ENCODE measurements at places on chromosomes 5 and 9.

GRCh38 chr9:27925815-27926214 is 352.5 kb upstream of the C9orf72 start:
- no peak for DNase-seq

DNA sequence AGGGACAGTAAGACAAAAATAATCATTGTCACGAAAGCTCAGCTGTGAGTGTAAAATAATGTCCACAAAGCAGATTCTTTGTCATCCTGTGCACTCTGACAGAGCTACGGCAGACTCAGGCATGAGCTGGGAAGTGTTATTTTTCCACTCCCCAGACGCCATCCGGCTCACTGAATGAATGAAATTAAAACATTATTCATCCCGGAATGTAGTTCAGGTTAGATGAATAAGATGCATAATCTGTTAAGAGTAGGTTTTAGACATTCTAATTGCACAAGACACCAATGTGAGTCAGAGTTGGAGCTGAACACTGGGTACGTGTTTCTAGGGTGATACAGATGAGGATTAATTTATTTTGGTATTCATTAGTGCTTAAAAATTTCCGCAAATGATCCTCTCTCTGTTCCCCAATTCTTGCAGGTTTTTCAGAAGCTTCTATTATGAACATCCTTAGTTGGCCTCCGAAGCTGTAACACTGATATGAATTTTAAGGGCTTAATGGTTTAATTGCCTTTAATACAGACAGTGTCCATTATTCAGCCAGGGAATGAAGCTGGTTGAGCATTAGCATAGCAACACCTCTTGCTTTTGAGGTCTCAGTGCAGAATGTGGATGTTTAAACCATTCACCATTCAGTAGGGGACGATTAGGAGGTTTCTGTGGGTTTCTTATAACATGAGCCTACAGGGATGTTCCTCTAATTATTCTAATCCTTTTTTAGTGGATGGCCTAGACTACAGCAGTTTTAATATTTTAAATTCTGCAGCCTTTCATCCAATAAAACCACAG is 65.6 kb upstream of the FRRS1L start:
- DNase-seq: no peak

DNA sequence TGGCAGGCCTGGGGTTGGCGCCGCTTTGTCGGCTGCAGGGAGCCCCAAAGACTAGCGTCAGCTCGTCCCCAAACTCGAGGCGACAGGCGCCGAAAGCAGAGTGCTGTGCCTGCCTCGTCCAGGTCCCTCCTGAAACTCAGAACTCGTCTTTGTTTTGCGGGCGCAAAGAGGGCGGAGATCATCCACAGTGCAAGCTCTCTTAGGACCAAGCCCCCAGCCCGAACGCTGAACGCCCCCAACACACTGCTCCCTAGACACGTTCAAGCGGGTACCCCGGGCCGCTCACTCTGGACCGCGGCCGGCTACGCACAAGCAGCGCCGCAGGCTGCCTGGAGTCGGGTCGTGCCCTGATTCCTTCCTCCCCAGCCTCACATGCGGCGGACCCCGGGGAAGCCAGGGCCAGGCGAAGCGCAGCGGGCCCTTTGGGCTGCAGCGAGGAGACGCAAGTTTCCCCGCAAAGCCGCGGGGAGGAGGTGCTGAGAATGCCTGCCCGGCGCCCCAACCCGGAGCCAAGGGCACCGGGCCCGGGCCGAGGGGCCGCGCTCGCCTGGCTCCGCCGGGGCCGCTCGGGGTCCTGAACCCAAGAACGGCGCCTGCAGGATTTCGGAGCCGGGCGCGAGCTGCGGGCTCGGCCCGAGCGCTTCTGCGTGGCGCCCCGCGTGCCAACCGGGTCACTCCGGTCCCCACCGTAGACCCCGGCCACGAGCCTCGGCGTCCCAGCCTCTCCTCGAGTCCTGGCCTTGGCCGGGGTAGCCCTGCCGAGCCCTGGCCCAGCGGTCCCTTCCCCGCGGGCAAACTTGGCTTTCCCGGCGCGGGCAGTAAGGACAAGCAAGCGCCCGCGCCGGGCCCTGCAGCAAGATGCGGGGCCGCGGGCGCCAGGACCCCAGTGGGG is 738 bp downstream of the FSTL4 start:
- peak; percentile 2 for DNase-seq

DNA sequence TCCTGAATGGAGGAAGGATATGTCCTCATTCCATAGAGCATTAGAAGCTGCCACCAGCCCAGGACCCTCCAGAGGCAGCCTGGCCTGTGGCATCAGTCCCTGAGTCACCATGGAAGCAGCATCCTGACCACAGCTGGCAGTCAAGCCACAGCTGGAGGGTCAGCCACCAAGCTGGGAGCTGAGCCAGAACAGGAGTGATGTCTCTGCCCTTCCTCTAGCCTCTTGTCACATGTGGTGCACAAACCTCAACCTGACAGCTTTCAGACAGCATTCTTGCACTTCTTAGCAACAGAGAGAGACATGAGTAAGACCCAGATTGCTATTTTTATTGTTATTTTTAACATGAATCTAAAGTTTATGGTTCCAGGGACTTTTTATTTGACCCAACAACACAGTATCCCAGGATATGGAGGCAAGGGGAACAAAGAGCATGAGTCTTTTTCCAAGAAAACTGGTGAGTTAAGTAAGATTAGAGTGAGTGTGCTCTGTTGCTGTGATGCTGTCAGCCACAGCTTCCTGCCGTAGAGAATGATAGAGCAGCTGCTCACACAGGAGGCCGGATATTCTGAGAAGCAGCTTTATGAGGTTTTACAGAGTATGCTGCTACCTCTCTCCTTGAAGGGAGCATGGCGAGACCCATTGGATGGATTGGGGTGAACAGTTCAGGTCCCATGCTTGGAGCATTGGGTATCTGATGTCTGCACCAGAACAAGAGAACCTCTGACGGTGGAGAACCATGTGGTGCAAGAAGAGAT is 13.0 kb upstream of the CYFIP2 start:
- DNase-seq: no peak

- DNase-seq: no peak
Observed at GRCh38 chr9:131031642-131032005, 22.6 kb downstream of the LAMC3 start.

- no peak for DNase-seq
Observed at GRCh38 chr9:78682216-78682615, 385.3 kb downstream of the PSAT1 start.

DNA sequence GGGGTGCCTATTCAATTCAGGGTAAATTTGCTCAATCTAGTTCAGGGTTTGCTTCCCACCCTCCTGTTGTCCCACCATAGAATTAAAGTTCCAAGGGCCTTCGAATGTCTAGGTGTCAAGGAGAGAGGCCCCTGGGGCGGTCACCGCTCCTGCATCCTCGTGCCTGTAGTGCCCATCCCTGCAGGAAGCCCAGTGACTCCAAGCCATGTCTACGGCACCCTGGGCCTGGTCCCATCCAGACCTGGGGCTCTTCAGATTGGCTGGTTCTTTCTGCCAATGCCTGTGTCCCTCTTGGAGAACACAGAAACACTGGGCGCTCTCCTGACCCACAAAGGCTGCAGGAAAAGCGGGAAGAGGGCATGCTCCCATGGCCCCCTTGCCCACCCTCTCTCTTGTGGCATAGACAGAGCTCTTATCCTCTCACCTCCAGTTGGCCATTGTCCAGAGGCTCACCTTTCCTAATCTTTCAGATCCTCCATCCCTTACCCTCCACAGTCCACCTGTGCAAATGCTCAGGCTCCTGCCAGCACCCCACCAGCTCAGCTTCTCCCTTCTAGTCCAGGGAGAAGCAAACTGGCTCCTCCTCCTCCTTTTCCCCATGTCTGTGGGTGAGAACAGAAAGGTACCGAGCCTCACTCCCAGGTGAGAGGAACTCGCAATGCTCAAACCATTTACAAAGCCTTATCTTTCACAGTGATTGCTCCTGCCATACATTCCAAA is 253.0 kb upstream of the IRX2 start:
- DNase-seq: no peak

DNA sequence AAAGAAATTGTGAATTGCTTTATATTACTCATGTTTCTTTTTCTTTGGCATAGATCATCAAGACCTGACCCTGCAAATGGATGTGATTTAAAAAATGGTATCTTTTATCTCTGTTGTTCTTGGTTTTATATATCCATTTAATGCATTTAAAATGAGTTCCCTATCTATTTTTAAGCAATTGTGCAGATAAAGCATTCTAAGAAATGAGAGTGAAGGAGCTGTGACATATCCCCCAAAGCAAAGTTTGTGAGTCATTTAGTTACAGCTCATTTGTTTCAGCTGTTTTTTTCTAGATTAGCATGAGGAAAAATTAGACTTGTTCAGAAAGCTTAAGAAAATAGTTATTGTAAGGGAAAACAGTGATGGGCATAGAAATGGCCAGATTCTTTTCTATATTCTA is 7.6 kb upstream of the ELOVL7 start:
- no peak for DNase-seq

DNA sequence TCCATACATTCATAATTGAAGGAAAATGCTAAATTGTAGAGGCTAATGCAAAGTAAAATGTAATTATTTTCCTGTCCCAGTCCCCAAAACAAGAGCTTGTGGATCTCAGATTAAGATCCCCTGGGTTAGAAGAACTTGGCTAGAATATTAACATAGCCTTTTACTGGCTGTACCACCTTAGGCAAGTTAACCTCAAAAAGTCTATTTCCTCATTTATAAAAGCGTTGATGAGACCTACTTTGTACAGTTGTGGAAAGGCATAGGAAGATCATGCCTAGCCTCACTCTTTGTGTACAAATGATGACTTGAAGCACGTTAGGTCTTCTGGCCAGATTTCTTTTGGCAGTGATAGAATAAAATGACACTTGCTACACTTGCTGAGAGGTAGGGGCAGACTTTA is 97.2 kb downstream of the F2RL2 start:
- DNase-seq: no peak
